Iris pigment epithelial cell (primary cell): ENCODE measurements at places on chromosomes 5 and 9.

DNA sequence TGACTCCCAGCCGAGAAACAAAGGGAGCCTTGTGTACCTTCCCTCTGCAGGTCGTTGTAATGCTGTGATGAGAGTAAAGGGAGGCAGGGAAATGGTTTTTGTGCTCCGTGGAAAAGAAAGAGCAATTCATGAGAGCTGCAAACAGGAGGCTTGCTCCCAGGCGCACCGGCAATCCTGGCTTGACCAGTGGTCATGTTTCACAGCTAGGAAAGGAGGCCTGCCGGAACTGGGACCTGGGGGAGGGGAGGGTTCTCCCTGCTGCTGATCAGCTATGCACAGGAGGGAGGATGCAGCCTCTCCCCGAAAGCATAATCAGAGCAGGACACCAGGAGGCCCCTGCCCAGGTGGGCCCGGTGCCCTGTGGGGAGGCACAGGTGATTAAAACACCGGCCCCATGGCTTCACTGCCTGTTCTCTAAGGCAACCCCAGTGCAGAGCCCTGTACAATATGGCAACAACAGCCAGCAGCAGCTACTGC, 131.3 kb downstream of the ZDHHC21 start:
- no peak for DNase-seq

- DNase-seq = peak; percentile 55
Measured at GRCh38 chr9:92146610-92147009, 31.4 kb upstream of the SPTLC1 start.

DNA sequence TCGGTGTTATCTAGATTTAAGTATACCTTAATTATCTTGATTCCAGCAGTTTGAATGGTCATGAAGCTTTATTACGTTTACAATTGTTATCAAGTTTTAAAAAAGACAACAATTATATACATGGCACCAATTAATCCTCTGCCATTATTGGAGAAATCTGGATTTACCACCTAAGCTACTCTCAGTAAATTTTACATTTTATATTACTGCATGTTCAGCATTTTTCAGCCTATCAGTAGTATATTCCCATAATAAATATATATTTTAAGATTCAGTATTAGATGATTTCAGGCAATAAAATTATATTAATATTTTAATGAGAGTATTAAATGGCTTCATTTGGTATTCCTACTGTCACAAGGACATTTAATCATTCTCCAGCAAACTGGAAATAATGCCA, 264.5 kb upstream of the PRDM9 start:
- DNase-seq = no peak

GRCh38 chr5:39891376-39891775, 466.6 kb upstream of the DAB2 start:
- peak; percentile 65 for DNase-seq

GRCh38 chr9:1018121-1018520, 32.0 kb upstream of the DMRT2 start:
- DNase-seq = peak; percentile 13

GRCh38 chr9:124458441-124458840, 8.2 kb downstream of the ADGRD2 start:
- no peak for DNase-seq

- DNase-seq = no peak
Measured at GRCh38 chr9:2704504-2704903, 12.8 kb upstream of the KCNV2 start.
